NCI-H82 (cell line): ENCODE measurements at places on chromosomes 4 and X.

DNA sequence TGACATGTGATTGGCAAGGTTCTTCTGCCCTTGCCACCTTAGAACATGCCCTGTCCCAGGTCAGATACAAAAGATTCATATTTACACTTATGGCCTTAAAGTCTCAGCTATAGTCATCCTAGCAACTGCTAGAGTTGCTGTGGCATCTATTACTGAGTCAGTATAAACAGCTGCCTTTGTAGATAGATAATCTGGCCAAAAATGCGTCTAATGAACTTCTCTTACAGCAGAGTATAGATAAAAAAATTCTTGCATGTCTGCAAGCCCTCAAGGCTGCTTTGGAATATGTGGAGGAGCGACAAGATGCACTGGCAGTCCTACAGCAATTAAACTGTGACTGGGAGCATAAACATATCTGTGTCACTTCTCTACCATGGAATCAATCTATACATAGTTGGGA, 1209.7 kb upstream of the PABPC4L start:
- DNase-seq: no peak

- no peak for DNase-seq
Observed at GRCh38 chrX:142505839-142506238, 300.7 kb upstream of the MAGEC2 start.

- DNase-seq: no peak
Observed at GRCh38 chr4:158771776-158772175, 3.0 kb downstream of the FNIP2 start.

DNA sequence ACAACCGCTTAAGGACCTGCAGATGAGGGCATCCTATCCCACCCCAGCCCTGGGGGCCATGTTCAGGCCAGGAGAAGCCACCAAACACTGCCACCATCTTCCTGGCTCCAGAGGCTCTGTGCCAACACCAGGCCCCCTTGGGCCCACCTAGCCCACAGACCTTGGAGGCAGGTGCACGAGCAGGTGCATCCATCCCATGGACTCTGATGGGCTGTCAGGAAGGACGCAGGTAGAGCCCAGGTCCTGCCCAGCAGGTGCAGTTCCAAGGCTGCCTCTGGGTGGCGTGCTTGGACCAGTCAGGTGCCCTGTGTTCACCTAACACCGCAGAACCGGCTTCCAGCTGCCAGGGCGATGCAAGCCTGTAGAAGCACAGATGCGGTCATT, 22.8 kb upstream of the PDE6B start:
- DNase-seq: peak; percentile 73

DNA sequence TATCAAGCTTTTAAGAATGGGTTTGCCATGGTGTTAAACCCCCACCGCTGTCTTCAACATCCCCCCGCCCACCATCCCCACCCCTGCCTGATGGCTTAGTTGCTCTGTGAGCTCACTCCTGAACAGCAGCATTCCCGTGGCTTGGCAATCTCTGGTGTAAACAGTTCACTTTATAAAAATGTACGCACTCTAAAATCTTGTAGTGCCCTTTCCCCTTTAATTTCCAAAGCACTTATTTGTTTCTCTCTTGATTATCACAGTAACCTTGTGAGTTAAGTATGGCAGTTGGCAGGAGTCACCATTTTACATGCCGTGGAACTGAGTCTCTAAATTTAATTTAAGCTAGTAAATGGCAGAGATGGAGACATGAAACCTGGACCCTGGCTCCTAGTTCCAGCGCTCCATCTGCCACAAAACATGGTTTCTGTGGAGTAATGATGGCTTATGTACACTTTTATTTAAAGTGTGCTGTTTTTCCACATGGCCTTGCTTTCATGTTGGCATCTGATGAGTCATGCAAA, 123.1 kb downstream of the AFF1 start:
- DNase-seq: peak; percentile 37

DNA sequence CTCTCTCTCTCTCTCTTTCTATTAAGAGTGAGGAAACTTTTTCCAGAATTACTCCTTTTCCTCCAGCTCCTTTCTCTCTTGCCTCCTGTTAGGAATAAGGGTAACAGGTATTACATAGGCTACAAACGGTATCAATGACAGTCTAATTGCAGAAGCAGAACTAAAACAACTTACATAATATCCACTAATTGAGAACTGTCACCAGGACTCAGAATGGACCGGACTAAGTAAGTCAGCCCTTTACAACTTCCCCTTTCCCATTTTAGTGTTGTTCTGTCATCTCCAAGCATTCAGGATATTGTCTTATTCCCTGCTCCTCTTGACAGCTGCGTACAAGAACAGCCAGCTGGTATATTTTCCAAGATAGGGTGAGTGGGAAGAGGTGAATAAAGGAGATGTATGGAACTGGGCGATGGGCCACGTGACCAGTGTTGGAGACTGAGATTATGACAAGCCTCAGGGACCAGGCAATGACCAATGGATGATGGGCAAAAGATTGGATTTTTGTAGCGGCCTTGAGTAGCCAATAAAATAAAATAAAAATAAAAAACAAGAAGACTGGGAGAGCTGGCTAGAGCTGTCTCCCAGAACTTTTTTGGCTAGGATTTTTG, 2.3 kb upstream of the FNIP2 start:
- DNase-seq: no peak

DNA sequence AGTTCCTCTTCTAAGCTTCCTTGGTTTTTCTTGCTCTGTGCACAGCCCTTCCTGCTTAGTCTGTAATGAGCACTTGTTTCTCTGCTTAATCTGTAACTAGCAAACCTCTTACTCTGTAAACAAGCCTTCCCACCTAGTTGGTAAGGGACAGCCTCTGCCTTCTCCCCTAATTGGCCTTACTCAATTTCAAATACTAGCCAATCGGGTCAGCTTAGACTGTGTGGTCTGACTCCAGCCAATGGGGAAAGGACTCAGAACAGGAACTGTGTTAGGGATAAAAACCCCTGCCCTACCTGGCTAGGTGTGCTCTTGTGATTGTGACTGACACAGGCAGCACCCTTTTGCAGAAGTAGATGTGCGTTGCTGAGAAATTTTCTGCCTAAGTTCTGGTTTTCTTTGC, 136.5 kb upstream of the AADAT start:
- no peak for DNase-seq

DNA sequence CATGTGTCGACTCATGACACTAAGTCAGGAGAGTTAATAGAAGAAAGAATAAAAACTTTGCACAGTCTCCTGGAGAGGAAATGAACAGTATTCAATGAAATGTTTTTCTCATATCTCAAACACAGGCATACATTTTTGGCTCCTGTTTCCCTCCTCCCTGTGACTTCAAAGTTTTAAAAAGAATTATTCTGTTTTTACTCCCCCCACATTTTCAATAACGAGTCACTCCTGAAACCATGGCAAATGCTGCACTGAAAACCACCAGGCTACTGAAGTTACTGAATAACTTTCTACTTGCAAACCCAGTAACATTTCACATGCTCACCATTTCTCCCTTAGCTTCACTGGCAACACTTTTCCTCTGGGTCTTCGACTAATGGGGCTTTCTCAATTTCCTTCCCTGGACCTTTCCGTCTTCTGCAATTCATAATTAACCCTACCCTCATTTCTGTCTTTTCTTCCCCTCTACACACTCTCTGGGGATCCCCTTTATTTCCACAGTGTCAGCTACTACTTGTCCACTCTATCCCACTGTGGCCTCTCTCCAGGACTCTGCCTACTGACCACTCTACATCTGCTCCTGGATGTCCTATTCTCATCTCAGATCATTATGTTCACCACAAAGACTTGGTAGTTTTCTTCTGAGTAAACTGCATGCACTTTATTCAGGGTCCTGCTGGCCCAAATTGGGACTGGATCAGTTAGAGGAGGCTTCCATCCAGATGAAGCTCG, 225.8 kb upstream of the ETNPPL start:
- no peak for DNase-seq

- DNase-seq: peak; percentile 3
Observed at GRCh38 chr4:106032851-106033286, 137.6 kb downstream of the NPNT start.

DNA sequence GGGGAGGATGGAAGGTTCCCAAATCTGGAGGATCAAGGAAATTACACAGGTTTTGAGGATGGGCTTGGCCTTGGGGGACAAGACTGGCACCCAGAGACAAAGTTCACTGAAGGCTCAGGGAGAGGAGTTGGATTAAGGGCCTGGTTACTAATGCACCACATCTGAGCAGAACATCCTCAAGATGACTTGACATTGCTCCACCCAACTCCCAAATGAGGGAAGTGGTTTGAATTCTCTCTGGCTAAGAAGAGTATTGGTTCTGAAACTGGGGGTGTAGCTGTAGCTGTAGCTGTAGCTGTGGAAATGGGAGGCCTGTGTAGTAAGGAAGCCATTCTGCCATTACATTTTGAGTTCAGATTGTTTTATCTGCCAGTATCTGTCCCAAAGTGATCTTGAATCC, 129.4 kb downstream of the RASL11B start:
- DNase-seq: no peak

DNA sequence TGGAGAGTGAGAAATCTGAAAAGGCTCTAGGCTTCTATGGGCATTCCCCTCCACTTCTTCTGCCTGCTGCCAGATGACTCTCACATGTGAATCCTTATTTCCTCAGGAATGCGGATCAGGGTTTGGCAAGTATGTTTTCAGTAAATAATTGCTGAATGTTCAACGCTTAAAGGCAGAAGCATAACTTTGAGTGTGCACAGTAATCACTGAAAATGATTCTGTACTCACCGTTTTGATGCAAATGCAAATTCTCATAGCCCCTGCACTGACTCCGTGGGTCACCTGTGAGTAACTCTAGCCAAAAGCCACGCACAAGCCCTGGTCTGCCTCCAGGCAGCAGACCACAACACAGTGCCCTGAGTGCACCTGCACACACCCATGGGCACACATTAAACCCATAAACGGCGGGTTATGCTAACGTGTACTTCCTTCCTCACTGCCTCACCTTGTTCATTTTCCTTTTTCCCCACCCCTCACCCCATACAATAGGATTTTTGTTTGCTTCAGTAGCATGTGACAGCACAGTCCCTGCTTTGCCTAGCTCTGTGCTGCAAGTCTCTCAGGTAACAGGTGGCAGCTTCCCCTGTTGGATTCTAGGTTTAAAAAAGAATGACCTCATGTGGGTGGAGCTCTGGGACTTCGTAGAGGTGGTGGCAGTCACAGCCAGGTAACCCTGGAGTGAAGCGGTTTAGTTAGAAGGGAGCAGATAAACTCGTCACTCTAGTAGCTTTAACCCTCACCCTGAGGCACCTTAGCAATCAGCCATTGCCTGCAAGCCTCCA, at the start of gene ARHGEF38:
ARHGEF38 (plus strand) TSS at position 656 of the 782 bp plus-strand sequence. CDS start 146 bp downstream, outside the sequence.
- no peak for DNase-seq

GRCh38 chr4:100582146-100582545, 64.3 kb upstream of the EMCN start:
- no peak for DNase-seq
